Renal cortex interstitium (tissue), 15 donors: ENCODE measurements at places on chromosomes 7 and 10. TPM values are rescaled to one million over a fixed set of nuclear protein-coding genes. Genes with fewer than 3 reads are reported as not detected.
A peak's percentile ranks its signal among the peaks of the same experiment; 100 is the strongest.

- no peak for DNase-seq
Observed at GRCh38 chr7:96547371-96547811, 162.3 kb downstream of the SEM1 start.

- DNase-seq: no peak
Observed at GRCh38 chr7:107785926-107786325, 17.1 kb downstream of the SLC26A3 start.

DNA sequence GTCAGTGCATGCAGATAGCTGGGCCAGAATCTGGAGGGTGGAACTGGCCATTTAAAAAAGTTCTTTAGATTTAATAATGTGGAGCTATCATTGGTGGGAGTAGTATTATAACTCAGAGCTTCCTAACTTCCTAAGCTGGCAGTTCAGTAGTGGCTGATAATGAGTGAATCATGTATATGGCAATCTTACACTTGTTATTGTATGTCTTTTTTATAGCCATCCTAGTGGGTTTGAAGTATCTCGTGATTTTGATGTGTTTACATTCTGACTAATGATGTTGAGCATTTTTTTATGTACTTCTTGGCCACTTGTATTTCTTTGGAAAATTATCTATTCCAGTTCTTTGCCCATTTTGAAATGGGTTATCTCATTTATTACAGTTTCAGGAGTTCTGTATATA, 15.4 kb downstream of the TFAM start:
- DNase-seq: no peak

GRCh38 chr7:101630591-101630990, 1.5 kb upstream of the MYL10 start:
- no peak for DNase-seq

GRCh38 chr10:17785276-17785930, 23.7 kb upstream of the MRC1 start:
- no peak for DNase-seq

DNA sequence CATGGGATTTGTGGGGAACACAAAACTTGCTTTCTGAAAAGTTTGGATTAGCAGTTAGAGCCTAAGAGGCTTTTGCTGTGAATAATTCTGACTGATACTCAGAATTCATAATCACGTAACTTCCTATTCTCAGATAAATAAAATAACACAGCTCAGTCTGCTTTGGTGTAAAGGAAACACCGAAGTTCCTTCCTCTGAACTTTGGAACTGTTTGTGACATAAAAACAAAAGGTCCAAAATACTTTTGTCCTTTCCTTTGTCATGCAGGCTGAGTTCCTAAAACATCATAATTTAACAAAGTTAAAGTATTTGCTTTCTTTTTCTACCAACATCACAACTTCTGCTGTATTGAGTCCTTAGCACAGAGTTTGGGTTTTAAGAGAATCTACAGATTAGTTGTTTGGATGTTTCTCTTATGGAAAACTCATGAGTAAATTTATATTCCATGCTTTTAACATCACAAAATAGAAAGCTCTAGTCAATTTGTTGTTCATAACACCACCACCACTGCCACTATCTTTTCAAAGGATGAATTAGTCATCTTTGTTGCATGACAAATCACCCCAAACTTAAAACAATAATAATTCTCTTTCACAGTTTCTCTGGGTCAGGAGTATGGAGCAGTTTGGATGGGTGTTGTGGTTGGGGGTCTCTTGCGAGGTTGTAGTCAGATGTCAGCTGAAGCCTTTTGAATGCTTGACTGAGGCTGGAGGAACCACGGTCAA, 123.4 kb downstream of the REEP3 start:
- no peak for DNase-seq

- DNase-seq: no peak
Observed at GRCh38 chr10:11175823-11176243, 158.2 kb downstream of the CELF2 start.

- no peak for DNase-seq
Observed at GRCh38 chr10:114642729-114643128, 15.3 kb downstream of the ABLIM1 start.

DNA sequence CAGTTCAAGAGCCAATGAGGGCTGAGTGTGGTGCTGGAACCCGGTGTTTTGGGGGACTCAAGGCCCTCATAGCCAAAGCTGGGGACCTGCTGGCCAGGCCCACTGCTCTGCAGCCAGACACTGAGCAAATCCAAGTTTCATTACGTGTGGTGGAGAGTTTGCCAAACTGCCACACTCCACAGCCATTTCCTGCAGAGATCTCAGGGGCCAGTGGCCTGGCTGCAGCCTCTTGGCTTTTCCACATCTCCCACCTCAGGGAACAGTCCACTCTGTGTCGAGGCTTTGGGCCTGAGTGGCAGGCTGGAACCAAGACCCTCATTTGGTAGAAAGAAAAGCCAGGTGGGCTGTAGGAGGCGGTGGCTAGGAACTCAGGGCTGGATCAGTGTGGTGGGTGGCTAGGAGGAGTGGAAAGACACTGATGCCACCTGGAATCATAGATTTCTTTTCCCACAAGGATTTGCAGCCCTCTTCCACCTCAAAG, 3.2 kb downstream of the HOXA11 start:
- no peak for DNase-seq

- no peak for DNase-seq
Observed at GRCh38 chr7:88291398-88292173, 15.1 kb downstream of the STEAP4 start.

DNA sequence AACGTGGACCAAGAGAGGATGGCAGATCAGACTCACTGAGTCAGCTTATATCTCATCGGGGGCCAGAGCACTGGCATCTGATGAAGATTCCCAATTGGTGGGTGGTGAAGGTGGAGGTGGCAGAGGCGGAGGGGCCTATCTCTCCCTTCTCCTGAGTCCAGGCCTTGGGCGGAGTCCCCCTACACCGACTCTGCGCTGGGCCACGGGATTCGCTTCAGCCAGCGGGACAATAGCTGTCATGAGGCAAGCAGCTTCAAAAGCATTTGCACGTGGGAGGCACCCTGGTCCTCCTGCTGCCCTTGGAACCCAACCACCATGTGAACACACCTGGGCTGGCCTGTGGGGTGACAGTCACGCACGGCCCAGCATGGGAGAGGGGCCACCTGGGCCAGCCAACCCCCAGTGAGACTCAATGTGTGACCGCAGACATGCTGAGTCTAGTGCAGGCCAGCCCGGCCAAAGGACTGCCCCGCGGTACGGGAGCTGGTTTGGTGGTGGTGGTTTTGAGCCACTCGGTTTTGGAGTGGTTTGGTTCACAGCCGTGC, 466.8 kb upstream of the FOXK1 start:
- no peak for DNase-seq

GRCh38 chr7:30745261-30745941, 6.5 kb upstream of the INMT start:
- DNase-seq: no peak

- DNase-seq: no peak
Observed at GRCh38 chr10:28425422-28425821, 107.5 kb upstream of the WAC start.

GRCh38 chr7:151537818-151538561, 18.3 kb upstream of the RHEB start:
- no peak for DNase-seq

GRCh38 chr7:37550872-37551271, 102.2 kb upstream of the ELMO1 start:
- no peak for DNase-seq

GRCh38 chr10:48470115-48470892, 134.6 kb downstream of the ARHGAP22 start:
- peak; percentile 63 for DNase-seq

- DNase-seq: no peak
Observed at GRCh38 chr10:70780370-70780760, 4.8 kb downstream of the TBATA start.

DNA sequence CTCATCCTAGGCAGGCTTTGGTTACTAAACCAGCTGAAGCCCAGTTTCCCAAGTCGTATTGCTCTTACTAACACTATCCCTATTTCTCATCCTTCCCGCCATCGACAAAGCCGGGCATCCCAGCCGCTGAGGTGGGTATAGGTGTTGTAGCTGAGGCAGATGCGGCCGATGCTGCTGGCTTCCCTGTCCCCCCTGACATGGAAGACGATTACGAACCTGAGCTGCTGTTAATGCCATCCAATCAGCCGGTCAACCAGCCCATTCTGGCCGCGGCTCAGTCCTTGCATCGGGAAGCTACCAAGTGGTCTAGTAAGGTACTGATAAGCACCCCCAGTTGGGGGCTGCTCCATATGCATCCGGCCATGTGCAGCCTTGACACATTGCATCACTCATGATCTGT, 38.8 kb downstream of the AP3M1 start:
- DNase-seq: no peak

GRCh38 chr7:95933618-95934017, 161.3 kb downstream of the DYNC1I1 start:
- DNase-seq: no peak

DNA sequence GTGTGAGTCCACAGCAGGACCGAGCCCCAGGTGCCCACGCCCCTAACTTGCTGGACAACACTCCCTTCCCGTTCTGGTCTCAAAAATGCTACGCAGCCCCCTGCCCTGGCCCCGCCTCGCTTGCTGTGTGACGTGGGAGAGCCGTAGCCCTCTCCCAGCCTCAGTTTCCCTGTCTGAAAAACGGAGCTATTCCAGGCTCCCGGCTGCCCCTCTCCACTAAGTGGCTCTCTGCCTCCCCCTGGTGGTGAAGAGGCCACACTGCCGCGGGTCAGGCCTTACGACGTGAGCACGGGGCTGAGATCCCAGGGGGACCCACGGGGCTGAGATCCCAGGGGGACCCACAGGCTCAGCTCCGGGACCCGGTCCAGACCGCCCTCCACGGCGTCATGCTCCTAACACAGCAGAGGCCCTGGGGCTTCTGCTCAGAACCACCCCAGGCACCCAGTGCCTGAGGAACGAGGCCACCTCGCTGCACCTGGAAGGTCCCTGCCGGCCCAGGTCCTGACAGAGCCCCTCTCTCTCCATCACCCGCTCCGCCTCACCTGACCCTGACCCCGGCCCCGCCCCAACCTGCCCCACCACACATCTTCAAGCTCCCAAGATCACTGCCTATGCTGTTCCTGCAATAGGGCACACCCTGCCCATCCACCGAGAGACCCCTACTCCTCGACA, 26.7 kb downstream of the MICALL2 start:
- no peak for DNase-seq

GRCh38 chr7:108003599-108003935, 606 bp upstream of the LAMB1 start:
- no peak for DNase-seq

DNA sequence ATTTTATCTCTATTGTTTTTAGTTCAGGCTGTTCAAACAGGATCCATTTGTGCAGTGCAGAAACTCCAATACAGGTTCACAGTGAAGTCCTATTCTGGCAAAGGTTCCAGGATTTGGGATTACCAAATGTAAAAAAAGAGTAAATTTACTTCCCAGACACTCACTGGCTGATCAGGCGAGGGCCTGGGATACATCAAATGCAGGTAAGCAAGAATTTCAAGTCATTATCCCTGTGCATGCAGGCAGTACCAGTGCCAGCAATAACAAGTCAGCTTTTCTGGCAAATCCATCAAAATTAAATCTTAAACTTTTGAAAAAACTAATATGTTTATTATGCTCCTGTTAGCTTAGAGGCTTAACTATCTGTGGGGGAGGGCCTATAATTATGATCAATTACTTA, 6.3 kb downstream of the CDK6 start:
- DNase-seq: no peak

DNA sequence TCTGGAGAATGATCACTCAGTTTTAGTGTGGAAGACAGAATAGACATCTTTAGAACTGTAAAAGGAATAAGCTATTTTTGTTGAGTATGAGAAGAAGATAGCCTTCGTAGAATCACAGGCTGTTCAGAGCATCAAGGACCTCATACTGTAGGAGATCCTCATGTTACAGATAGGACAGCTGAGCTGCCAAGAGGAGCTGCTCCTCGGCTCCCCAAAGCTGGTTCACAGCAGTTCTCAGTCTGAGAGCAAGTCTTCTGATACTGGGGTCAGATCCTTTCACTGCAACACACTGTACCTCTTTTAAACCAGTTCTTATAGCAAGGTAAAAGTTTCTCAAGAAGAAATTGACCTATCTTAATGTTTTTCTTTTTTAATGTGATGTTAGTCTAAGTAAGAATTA, 17.1 kb downstream of the CCNY start:
- DNase-seq: no peak

DNA sequence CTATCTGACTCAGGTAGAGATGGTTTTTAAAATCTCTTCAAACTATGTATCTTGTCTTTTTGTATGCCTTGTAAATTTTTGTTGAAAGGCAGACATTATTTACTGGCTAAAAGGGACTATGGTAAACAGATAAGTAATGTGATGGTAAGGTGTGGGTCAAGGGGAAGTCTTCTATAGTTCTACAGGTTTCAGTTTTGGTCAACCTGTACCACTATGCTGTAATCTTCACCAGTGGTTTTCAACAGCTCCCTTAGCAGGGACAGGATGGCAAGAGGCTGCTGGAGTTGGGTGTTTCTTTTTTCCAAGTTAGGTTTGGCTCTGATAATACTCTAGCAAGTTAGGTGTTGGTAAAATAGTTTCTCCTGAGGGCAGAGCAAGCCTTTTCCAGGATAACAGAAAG, 32.7 kb upstream of the FZD8 start:
- DNase-seq: no peak

DNA sequence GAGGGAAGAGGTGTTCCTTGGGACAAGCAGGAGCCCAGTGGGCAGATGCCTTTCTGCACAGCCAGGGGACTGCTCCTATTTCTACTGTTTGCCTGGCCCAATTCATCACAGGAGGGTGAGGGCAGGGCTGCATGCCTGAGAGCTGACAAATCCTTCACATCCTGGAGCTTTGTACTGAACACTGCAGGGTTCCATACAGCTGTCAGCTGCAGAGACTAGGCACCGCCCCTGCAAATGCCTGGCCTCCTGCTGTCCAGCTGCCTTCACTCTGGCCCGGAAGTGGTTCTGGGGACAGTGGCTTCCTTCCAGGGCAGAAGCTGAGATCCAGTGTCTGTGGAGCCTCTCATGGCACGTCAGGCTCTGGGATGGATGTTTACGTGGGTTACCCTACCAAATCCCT, 470.7 kb downstream of the DNAJB6 start:
- no peak for DNase-seq

DNA sequence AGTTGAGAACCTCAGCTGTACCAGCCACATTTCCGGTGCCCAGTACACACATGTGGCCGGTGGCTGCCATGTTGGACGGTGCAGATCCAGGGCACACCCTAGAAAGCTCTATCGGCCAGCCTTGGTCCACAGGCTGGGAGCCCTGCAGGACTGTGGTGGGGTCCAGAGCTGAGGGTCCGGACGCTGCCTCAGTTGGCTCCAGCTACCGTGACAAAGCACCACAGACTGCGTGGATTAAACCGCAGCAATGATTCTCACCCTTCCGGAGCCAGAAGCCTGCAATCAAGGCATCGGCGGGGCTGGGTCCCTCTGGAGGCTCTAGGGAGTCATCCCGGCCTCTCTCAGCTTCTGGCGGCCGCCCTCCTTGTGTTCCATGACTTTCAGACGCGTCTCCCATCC, 50.1 kb downstream of the PDGFA start:
- no peak for DNase-seq

GRCh38 chr10:86048973-86049372, 317.6 kb downstream of the GRID1 start:
- DNase-seq: no peak

Gene CCDC172
- polyA plus RNA-seq: not detected

Gene HKDC1
- 15.3 TPM for polyA plus RNA-seq

Gene CALML5
- polyA plus RNA-seq: not detected

Gene SPDYE8
- polyA plus RNA-seq: 0.32 TPM

Gene VIPR2
- 3.5 TPM for polyA plus RNA-seq

Gene NODAL
- 0.45 TPM for polyA plus RNA-seq

Gene NKX1-2
- polyA plus RNA-seq: not detected

Gene OR9A2
- not detected for polyA plus RNA-seq

Gene PPP1R3C
- 37.8 TPM for polyA plus RNA-seq

Gene KIF11
- polyA plus RNA-seq: 36.8 TPM

Gene SLC13A4
- polyA plus RNA-seq: 6.7 TPM

Gene ASB10
- polyA plus RNA-seq: not detected

Gene CYP2C19
- not detected for polyA plus RNA-seq

Gene NOLC1
- 95.8 TPM for polyA plus RNA-seq

Gene PAX4
- not detected for polyA plus RNA-seq

Gene VIM
- 1,515 TPM for polyA plus RNA-seq
